ENCODE measurements at places on chromosomes 2 and 18.

DNA sequence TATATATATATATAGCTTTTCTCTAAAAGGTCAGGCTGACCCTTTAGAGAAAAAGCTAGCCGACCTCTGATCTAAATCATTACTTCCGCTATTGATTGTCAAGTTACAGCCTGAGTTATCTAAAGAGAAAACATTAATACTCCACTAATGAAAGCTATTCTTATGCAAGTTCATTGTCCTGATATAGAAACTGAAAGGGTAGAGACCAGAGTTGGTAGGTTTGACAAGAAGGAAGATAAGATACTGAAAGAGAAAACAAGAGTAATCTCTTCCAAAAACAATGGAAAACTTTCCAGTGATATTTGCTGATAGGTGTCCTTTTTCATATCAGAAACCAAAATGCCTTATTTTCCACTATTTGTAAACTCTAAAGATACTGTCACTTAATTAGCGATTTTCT, 62.8 kb upstream of the SLC39A10 start:
- DNase-seq, result no peak

- peak; percentile 55 for DNase-seq
Observed at GRCh38 chr18:48161911-48162698, 231.6 kb upstream of the SMAD2 start.

- no peak for DNase-seq
Observed at GRCh38 chr2:56207760-56208159, 24.0 kb downstream of the CCDC85A start.

- DNase-seq, result no peak
Observed at GRCh38 chr2:136013955-136014354, 28.5 kb upstream of the DARS1 start.

DNA sequence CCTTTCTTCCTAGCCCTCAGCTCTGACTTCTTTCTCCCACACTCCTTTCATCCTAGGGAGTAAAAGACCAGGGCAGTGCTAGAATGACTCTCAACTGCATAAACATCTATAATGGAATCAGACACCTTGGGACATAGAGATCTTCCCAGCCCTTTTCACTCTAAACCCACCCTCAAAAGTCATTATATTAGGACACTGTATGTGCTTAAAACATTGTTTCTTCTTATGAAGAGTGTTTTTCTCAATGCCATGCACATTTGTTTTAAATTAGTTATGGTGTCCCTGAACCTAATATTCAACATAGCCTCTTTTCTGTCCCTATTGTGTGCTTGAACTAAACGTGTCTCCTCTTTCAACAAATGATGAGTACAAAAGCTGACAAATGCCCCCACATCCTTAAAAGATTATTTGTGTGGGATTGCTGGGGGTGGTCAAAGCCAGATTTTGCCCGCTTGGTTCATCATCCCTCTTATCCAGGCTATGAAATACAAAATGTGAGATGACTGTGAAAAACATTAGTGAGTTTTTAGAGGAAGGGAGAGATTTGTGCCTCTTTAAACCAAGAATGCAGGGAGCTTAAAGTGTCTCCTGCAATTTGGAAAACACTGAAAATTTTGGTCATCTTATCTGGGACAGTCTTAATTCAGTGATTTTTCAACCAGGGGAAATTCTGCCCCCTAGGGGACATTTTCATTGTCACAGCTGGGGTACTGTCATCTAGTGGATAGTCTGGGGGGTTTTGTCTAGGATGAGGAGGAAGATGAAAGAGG, 29.0 kb downstream of the SERPINB5 start:
- no peak for DNase-seq

DNA sequence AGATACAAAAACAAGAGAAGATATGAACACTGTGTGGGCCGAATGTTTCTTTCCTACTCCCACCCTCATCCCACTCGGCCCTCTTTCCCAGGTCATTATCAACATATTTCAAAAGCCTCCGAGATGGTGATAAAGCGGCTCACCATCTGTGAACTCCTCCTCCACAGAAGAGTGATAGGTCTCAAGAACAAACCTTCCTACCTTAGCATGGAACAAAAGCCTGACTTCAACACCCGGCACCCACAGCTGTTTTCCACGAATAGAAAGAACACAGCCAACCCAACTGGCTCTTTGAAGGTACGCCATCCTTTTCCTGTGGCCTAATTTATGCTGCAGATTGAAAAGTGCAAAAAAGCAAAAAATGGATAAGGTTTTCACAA, 28.8 kb downstream of the BCL2 start:
- DNase-seq, result no peak

- no peak for DNase-seq
Observed at GRCh38 chr2:10415048-10415447, 33.1 kb downstream of the ODC1 start.

DNA sequence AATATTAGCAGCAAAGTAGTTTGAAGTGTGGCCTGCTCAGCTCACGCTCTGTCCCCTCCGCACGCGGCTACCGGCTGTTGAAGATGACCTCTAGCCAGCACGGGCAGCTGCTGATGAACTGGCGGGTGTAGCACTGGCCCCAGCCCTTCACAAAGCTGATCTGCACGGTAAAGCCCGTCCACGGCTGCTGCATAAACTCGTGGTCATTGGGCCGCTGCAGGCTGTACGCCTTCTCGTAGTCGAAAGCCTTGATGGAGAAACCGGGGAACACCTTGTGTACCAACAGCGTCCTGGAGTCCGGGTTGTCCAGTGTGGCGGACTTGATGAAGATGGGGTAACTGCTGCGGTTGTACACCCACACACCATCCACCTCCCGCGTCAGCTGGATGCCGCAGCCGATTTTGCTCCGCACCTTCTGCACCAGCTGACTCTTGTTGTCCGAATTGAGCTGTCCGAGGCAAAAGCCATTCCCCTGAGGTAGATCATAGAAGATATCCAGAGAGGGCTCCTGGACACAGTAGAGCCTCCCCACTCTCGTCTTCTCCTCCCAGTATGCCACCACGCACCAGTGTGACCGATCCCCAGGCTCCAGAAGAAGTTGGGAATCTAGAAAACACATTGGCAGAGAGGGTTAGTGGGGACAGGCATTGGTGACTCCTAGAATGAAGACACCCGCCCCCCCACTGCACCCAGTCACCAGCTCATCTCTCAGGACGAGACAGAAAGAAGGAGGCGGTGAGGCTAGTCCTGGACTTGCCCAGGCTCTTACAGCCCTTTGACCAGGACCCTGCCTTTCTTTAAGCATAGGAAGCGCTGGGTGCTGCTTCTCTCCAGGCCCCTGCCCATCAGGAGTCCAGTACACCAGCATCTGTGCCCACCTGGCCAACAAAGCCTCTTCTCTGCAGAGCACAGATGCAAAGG, 29.2 kb downstream of the SMAD7 start:
- no peak for DNase-seq

- no peak for DNase-seq
Observed at GRCh38 chr2:80364524-80365212, 60.1 kb upstream of the LRRTM1 start.

DNA sequence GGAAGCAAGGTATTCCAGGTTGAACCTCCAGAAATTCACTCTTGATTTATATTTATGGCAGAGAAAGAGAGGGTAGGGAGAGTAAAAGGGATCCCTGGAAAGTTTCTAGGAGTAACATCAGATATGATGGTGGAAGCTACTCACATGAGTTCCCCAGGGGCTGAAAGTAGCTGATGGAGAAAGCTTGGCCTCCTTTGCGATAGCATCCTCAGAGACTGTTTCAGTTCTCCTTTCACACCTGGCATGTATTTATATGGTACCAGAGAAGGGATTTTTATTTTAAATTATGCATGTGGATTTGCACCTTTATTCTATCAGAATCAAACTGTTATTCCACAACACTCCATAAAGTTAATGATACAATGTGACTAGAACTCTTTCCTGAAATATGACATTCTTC, 126.3 kb upstream of the OSR1 start:
- DNase-seq, result no peak

GRCh38 chr18:79421275-79421857, 25.6 kb downstream of the NFATC1 start:
- no peak for DNase-seq

DNA sequence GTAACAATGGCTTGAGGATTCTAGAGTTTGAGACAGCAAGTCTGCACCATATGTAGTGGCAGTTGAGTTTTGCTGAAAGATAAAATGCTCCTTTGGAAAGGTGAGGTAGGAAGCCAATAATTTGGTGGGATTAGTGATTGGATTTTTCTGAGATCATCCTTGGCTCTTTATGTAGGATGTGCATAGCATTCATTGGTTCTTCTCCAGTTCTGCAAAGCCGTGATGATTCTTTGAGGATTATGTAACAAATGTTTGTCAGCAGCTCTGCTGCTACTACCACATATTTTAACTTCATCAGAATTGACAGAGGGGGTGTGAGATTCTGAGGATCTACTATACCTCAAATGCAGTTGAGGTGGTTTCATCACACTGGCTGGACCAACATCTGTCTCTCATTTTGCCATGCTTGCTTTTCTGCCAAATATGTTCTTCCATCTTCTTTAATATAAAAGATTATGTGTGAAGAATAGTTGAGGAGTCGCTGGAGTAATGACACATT, 188.9 kb upstream of the RASGRP3 start:
- no peak for DNase-seq

DNA sequence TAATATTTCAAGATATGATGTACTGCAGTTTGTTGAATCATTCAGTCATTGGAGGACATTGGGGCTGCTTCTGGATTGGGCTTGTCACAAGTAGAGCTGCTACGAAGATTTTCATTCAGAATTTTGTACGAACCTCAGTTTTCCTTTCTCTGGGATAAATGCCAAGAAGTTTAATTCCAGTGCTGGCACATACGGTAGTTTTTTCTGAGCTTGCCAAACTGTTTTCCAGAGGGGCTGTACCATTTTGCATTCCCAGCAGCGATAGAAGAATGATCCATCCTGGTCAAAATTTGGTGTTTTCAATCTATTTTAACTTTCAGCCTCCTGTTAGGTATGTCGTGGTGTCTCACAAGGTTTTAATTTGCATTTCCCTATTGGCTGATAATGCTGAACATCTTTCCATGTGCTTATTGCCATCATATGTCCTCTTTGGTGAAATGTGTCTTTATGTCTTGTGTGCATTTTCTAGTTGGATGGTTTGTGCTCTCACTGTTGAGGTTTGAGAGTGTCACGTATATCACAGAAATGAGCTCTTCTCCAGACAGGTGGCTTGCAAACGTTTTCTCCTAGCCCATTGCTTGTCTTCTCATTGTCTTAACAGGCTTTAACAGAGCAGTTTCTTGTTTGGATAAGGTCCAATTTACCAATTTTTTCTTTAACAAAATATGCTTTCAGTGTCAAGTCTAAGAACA, 612.6 kb downstream of the GALR1 start:
- no peak for DNase-seq

DNA sequence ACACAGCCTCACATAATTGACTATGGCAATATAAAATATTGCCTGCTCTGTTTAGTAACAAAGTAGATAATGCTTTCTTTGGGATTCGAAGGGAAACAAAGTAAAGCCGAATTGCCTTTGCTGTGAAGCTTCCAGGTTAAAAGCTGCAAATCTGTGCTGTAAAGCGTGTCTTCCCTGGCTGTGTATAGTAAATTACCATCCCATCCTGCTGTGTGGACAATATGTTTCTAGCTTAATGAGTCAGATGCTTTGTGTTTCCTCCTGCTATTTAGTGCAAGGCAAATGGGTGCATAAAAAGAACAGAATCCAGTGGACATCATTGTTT, 265.1 kb downstream of the SOCS6 start:
- DNase-seq, result no peak

GRCh38 chr2:3198119-3198518, 179.5 kb downstream of the EIPR1 start:
- no peak for DNase-seq

DNA sequence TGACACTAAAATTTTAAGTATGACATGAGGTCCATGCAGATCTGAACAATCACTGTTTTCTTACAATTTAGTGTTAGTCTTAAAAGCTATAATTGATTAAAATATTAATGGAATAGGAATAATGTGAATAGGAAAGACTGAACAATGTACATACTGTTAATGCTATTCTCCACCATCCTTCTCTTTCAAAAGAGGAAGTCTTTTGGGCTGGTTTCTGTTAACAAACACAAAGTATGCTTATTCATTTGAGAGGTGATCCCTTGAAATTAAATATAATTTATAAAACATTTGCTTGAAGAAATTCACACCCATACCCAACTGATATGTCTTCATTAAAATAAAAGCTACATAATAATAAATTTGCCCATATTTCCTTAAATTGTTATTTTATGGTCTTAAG, 2.3 kb downstream of the STPG4 start:
- no peak for DNase-seq

- DNase-seq, result no peak
Observed at GRCh38 chr18:55384551-55385275, 203.3 kb downstream of the TCF4 start.

GRCh38 chr2:98419977-98420725, 24.5 kb upstream of the INPP4A start:
- no peak for DNase-seq

DNA sequence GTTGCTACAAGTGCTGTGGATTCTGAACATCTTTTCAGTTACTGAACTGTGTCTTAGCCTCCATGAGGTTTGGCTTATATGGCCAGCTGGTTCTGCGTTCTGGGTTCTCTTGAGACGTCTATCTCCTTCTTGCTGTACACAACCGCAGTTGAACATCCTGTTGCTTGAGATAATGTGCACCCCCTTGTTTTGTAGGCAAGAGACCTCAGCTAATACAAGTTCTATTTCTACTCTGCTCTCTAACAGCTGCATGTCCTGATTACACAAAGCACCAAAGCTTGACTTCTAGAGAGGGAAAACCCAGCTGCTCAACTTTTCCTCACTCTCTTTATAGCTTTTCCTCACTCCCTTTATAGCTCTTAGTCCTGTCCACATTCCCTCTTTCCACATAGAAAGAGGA, 176.0 kb downstream of the LTBP1 start:
- DNase-seq, result no peak

- DNase-seq, result no peak
Observed at GRCh38 chr2:121686218-121686617, 37.0 kb upstream of the CLASP1 start.

GRCh38 chr2:185895828-185896693, 157.5 kb downstream of the FSIP2 start:
- DNase-seq, result no peak

DNA sequence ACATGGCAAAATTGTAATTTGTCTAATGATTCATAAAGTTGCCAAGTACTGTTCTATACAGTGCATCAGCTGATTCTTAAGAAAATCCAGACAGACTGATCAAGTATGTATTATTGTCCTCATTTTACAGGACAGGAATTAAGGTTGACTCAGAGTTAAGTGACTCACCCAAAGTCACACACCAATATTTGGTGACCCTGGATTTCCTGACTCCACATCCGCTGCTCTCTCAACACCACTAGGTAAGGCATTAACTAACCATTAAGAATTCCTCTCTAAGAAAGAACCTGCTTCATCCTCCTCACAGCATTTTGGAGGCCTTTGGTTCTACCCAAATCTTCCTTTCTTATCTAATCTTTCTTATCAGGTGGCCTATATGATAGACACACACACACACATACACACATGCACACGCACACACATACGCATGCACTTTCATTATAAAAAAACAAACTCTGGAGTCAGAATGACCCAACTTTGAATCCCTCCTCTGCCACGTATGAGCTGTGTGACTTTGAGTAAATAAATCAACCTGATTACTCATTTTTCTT, 150.8 kb downstream of the ANKRD44 start:
- no peak for DNase-seq

- no peak for DNase-seq
Observed at GRCh38 chr2:286774-287392, 1.0 kb downstream of the ALKAL2 start.

- no peak for DNase-seq
Observed at GRCh38 chr2:231565887-231566594, 26.6 kb upstream of the TEX44 start.

All from ureter (tissue), 1 donor.